ENCODE measurements at places on chromosomes 2 and 18. TPM values are rescaled to one million over a fixed set of nuclear protein-coding genes. Genes with fewer than 3 reads are reported as not detected.

- H3K4me3 ChIP-seq, result no peak overlapping the region
- H3K36me3 ChIP-seq, result no peaks in the 10 kb centered on the region
- no peaks in the 10 kb centered on the region for H3K27me3 ChIP-seq
- H3K27ac ChIP-seq, result no peak overlapping the region
- no peaks in the 10 kb centered on the region for H3K4me1 ChIP-seq
Observed at GRCh38 chr2:192218970-192219369, 24.2 kb upstream of the TMEFF2 start.

DNA sequence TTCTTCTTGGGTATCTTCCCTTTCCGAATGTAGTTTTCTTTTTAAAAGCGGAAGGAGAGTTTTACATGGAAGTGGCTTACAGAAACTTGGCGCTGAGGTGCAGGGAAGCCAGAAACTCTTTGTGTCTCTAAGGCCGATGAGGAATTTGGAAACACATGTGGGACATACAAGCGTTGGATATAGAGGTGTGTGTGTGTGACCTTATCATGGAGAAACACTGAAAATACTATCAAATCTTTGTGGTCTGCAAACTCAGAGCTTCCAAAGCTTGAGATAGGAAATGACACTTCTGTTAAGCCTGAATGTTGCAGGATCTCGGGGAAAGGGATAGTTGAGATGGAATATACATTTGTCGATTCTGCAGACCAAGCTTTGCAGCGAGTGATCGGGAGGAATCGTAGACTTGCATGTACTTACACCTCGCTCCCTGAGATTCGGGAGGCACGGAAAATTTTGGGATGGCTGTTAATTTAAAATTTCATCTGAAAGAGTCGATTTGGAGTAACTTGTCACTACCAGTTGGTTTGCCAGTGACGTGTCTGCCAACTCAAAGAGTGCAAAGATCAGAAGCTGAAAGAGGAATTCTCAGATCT is 1.0 kb downstream of the NAB1 start:
- peaks cover 11% of the 10 kb centered on the region for H3K4me1 ChIP-seq
- no peaks in the 10 kb centered on the region for H3K36me3 ChIP-seq
- 0 out of 2 replicates have a peak overlapping the region, but pooled peaks have one; percentile 45 for H3K27ac ChIP-seq
- peaks cover 31% of the 10 kb centered on the region for H3K27me3 ChIP-seq
- H3K4me3 ChIP-seq, result peak overlapping the region; percentile 88

- H3K4me1 ChIP-seq, result peaks cover 6% of the 10 kb centered on the region
- H3K27me3 ChIP-seq, result no peaks in the 10 kb centered on the region
- DNase-seq, result no peak
Observed at GRCh38 chr2:9644603-9645002, 13.8 kb upstream of the YWHAQ start.

SERTAD2 gene
- 6.2 TPM for total RNA-seq

FN1 gene
- 255 TPM for total RNA-seq

GRCh38 chr2:215489288-215489848 is 53.5 kb upstream of the FN1 start:
- H3K4me1 ChIP-seq, result no peaks in the 10 kb centered on the region
- no peak for DNase-seq
- no peaks in the 10 kb centered on the region for H3K27me3 ChIP-seq
- H3K27ac ChIP-seq, result no peak overlapping the region
- H3K4me3 ChIP-seq, result no peak overlapping the region
- H3K36me3 ChIP-seq, result no peaks in the 10 kb centered on the region

ARHGAP15 gene
- total RNA-seq, result not detected

- peak; percentile 28 for DNase-seq
- no peak overlapping the region for H3K4me3 ChIP-seq
- H3K27ac ChIP-seq, result no peak overlapping the region
- 0 out of 2 replicates have a peak, but pooled peaks cover 6% of the 10 kb centered on the region for H3K27me3 ChIP-seq
- H3K36me3 ChIP-seq, result no peaks in the 10 kb centered on the region
- H3K4me1 ChIP-seq, result peaks cover 6% of the 10 kb centered on the region
Observed at GRCh38 chr18:8361941-8362471, 247.2 kb upstream of the RAB12 start.

ANKRD62 gene
- total RNA-seq, result not detected

Measured in GM23338 (cell line).